ENCODE measurements at places on chromosomes 3 and 15.

DNA sequence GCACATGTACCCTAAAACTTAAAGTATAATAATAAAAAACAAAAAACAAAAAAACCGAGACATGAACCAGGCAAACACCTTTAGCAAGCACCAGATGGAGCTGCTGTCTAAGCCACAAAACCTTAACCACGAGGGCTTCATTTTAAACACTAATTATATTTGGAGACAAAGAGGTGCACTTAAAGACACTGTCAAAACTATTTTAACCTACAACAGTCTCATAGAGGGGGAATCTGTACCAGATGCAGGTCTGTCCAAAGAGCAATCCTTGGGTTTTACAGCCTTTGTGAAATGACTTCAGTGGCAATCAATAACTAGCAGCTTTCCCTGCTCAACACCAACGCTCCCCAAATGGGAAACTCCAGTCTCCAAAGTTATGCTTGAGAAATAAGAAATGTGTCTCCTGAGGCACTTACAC is 115.7 kb upstream of the TSPAN3 start:
- peak; percentile 10 for DNase-seq

DNA sequence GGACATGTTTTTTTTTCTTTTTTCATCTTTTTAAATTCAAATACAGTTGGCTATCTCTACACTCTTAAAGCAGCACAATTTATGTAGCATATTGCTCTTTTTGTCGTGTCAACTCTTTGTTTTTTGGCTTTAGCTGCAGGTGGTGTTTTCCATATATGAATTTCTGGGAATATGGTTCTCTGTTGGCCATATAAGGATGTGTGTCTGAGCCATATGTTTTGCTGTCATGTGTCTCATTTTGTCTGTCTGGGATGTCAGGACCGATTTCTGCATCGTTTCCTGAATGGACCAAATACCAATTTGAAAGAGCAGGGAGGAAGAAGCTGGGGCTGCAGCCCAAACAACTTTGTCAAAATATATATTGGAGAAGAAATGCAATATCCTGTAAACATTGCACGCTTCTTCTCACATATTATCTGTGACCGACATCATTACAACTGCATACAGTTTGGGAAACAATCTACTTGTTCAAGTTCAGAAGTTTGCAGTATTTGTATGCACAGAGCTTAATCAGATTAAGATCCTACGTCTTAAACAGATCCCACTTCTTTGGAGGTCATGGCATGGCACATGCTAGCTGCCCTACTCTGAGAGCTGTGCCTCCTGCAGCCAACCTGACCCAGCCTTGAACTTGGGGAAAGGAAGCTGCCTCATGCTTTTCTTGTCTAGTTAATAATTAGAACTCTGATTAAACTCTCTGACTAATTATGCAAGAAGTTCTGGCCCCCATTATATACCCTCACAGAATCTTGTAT is 4.0 kb upstream of the SATB1 start:
- no peak for DNase-seq

DNA sequence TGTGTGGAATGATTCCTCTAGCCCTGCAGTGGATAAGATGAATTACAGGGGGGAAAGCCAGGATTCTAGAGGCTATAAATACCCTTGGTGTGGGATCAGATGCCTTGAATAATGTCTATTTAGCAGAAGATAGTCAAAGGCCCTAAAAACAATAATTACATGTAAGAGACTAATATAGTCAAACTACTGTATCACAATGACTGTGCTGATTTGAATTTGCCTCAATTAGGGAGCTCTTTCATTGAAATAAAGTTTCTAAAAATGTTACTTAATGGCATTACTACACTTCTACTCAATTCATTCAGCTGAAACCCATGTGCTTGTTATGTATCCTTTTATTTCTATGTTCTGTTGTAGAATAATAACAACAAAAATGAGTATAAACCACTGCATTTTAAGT is 915.6 kb downstream of the TUSC7 start:
- DNase-seq, result no peak

DNA sequence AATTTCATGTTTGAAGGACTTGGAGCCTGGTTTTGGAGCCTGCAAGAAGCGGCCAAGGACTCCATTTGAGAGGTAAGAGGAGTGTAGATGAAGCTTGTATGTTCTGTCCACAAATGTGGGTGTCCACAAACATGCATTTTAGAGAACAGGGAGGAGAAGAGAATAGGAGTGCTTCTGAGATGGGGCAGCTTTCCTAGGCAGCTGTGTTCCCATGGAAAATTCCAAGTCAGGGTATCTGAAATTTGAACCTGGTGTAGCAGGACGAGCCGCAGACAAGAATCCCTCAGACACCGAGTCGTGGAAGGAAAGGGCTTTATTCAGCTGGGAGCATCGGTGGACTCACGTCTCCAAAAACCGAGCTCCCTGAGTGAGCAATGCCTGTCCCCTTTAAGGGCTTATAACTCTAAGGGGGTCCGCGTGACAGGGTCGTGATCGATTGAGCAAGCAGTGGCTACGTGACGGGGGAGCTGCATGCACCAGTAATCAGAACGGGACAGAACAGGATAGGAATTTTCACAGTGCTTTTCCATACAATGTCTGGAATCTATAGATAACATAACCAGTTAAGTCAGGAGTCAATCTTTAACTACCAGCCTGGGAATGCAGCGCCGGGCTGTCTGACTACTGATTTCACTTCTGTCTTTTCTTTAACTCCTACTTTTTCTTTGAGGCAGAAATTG is 71.4 kb upstream of the WDR72 start:
- no peak for DNase-seq

DNA sequence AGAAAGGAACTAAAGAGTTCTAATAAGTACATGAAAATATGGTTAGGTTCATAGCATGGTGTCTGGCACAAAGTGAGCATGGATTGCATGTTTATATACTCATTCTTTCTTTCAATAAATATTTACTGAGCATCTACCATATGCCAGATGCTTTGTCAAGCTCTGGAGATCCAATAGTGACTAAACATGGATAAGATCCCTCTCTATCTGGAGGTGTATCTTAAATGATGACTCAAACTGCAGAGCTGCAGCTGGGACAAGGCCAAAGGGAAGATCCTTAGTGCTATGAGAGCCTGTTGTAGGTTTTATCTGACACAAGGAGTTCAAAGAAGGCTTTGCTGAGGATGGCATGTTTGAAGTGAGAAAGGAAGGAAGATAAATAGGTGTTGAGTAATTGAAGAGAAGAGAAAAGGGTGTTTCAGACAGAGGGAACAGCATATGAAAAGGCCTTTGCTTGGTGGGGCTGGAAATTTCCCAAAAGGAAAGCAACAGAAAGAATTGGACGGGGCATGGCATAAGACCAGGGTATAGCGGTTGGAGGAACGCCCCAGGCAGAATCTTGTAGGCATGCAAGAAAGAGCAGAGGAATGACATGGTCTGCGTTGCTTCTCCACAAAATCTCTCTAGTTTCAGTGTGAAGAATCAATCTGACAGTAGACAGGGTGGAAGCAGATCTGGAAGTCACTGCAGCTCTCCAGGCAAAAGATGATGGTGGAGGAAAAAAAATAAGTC is 239.9 kb upstream of the LRTM1 start:
- DNase-seq, result no peak

DNA sequence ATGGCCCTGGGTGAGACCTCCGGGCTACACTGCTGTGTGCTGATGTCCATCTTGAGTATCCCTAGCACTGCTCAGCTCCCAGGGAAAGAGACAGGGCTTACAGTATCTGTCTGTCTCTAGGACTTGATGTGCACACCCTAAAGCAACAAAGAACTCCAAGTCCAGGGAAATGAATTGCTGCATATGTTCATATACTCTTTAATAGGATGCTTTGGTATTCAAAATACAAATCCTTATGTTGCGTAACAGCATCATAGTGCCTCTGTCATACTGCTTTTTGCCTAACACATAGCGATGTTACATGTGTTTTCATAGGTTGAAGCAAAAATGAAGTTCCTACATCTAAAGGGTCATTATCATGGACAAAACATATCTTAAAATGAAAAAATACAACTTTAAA is 299.9 kb downstream of the SLC9A9 start:
- no peak for DNase-seq

GRCh38 chr3:101509811-101510210 is 3.2 kb downstream of the SENP7 start:
- no peak for DNase-seq

Data from ACHN (cell line).